ENCODE measurements at places on chromosomes 11 and 22.

- no peak for DNase-seq
Observed at GRCh38 chr11:17388609-17389210, at the start of gene KCNJ11. TSS of gene KCNJ11 (minus strand) at chr11:17388659. CDS start at chr11:17388091, 568 bp downstream.

DNA sequence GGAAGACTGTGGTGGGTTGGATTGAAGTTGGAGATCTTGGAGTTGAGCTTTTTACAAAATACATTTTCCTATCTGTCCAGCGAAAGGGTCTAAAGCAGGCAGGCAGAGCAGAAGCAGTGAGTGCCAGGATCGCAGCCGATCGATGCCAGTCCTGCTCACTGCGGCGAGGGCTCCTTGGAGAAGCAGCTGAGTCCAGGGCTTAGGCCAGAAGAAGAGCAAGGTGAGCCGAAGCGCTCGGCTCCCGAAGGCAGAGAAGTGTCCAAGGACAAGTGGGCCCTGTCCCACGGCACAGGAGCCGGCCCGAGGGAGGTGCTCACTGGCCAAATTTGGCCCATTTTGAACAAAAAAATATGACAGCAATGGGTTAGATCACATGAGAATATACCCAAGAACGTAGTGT lies 637.8 kb downstream of the BRD1 start:
- no peak for DNase-seq

DNA sequence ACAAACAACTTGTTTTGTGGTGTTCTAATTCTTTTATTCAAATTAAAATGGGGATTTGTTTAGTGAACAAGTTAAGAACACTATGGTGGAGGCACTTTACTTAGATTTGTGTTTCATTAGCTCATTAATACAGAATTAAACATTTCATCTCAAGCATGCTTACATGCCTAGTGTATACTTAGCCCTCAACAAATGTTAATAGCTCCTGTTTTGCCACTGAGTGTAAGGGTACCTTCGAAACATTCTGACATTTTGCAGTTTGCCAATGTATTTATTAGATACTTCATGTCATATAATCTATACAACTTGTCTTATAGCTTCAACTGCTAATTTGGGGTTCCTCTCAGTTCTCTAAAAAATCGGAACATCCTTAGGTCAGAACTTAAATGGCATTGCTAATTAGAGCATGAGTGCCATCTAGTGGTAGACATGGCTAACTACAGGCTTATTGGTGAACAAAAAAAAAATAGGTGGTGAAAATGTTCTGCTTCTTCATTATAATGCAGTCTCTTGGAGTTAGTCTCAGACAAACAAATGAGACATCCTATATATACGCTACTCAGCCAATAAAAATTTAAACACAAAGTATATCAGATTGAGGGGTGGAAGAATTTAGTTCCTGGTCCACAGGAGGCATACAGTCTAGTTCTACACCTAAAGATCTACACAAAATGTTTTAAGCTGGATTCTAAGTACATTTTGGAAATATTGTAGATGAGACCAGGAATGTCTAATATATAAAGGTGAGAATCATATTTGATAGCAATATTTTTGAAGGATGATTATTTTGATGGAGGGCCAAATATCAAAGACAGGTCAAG lies 4.9 kb upstream of the CNTN5 start:
- DNase-seq = no peak

DNA sequence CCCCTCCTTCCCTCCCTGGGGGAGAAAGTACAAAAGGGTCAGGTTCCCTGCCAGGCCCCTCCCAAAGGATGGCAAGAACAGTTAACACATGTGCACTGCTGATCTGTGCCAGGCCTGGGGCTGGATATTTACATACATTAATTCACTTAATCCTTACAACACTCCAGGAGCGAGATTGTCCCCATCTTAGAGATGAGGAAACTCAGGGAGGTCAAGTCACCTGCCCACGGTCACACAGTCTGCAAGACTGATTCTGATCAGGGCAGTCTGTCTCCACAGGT lies 36.5 kb downstream of the NECTIN1 start:
- DNase-seq = no peak

- DNase-seq = no peak
Observed at GRCh38 chr11:44208976-44209603, 100.8 kb downstream of the ALX4 start.

- DNase-seq = no peak
Observed at GRCh38 chr11:17407575-17407974, 19.1 kb upstream of the KCNJ11 start.

- peak; percentile 46 for DNase-seq
Observed at GRCh38 chr11:128687321-128687720, 6.6 kb upstream of the FLI1 start.

- DNase-seq = peak; percentile 7
Observed at GRCh38 chr11:12288931-12289666, 88.3 kb upstream of the PARVA start.

DNA sequence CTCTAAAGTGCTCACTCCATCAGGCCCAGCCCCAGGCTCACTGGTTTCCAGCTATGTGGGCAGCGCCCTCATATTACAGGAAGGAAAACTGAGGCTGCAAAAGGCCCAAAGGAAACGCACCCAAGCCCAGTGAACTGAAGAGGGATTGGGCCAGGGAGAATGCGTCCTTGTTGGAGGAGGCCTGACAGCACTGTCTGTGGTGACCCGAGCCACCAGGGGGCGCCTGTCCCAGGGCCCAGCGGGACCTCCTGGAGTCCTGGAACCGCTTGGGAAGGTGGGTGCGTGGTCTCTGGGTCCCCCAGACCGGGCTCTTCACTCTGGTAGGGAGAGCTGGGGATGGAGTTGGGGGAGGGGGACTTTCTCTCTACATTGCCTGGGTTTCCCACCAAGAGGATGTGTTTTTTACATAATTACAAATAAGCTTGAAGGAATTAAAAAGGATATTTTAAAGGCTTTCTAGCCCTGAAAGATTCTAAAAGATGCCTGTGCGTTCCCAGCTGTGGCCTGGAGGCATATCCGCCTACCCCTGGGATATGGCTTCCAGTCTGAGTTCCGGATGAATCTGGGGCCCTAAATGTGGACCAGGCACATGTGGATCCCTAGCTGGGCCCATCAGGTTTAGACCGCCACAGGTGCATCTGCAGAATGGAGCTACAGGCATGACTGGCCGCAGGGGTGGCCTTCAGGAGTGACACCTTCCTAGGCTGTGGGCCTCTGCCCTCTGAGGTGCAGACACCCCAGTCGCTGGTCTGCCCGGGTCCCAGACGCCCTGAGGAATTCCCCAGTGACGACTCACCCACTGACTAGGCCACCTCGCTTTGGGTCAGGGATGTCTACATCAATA lies 4.2 kb downstream of the SPI1 start:
- peak; percentile 91 for DNase-seq

DNA sequence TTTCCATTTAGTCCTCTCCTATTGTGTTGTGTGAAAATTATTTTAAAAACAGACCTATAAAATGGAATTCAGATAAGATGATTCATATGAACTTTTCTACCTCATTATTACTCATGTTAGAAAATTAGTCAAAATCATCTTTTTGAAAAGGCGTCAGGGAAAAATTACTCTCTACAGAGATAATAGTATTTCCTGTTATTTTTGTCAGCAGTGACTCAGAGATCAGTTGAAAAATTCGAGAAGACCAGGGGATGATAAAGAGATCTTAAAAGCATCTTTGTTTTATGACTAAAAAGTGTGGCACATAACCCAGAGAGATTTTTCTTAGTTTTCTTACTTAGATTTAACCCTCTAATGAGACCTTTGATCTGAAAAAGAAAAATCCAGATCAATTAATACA lies 157.9 kb upstream of the CARD18 start:
- DNase-seq = no peak

GRCh38 chr22:22697377-22698117 lies 53.1 kb downstream of the GGTLC2 start:
- DNase-seq = no peak

DNA sequence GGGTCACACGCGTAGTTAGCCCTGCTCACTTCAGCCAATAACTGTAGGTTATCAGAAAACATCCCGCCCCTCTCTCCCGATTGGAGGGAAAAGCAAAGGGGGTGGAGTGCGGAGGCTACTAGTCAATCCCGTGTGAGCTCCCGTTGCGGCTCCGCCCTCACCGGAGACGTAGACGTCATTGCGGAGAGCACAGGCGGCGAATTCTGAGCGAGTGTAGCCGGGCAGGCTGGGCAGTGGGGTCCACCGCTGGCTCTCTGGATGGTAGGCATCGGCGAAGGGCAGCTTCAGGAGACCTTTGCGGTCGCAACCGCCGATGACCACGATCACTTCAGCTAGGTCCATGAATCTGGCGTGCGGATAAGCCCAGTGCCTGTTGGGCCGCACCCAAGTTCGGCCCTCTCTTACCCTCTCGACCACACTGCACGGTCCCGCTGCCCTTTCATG lies 4.7 kb downstream of the KLHL35 start:
- DNase-seq = peak; percentile 78

- DNase-seq = peak; percentile 70
Observed at GRCh38 chr22:20238536-20238900, 29.6 kb downstream of the RTN4R start.

DNA sequence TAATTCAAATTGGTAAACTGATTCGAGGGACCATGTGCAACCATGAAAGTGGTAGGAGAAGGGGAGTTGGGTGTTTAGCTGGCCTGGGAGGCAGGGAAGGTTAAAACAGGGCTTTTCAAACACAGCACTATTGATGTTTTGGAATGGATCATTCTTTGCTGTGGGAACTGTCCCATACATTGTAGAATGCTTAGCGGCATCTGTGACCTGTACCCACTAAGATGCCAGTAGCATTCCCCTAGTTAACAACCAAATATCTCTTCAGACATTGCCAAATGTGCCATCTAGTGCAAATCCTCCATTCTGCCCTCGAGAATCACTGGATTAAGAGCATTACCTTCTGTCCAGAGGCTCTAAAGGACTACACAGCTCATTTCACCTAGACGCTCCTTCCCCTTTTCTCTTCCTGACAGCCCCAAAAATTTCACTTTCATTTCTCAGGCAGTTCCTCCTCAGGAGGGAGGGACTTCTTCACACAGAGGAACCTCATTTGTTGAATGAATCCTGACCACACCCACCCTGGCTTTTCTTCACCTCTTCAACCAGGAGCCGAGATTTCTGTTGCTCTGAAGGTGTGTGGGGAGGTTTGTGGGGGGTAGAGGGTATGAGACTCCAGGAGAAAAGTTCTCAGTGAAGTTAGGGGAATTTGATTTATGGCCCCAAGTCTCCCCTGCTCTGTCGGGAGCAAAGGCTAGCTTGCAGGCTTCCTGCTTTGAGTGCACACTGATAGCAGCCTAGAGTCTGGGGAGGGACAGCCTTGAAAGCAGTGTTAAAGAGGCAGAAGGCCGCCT lies at the start of gene TRIM34:
Gene TRIM34, plus strand, starts transcription at position 513 of the 791 bp plus-strand sequence. CDS start 7,331 bp downstream, outside the sequence.
- peak; percentile 42 for DNase-seq

DNA sequence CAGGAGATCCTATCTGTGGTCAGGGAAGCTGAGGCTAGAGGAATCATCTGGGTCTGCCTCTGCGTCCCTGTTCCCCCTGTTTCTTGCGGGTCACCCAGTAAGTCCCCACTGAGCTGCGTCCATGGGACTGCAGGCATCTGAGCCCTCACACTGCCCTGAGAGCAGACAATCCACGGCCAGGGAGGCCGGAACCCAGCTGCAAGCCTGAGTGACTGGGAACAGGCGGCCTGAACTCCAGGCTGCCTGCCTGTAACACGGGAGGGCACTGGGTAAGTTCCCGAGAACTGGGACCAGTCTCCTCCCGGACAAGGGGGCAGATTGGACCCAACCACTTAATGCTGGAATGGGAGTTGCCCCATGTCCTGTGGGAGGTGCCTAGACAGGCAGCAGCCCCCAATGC lies 727.4 kb downstream of the BRD1 start:
- DNase-seq = no peak

DNA sequence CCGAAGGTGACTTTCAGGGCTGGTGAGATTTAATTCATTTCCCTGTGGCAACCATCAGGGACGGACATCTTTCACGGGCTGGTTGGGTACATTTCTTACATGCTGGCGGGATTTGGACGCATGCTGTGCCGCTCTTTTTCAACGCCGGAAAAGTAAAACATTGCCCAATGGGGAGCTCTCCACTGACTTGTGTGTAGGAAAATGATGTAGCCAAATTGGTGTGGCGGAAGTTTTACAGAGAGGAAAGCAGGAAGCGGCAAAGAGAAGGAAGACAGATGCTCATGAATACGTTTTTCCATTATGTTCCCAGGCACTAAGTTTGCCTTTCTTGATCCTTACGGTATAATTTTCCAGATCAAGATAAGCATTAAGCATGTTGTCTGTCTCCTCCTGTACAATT lies 375.8 kb downstream of the NTM start:
- DNase-seq = no peak
